ENCODE measurements at places on chromosomes 5 and 9.

DNA sequence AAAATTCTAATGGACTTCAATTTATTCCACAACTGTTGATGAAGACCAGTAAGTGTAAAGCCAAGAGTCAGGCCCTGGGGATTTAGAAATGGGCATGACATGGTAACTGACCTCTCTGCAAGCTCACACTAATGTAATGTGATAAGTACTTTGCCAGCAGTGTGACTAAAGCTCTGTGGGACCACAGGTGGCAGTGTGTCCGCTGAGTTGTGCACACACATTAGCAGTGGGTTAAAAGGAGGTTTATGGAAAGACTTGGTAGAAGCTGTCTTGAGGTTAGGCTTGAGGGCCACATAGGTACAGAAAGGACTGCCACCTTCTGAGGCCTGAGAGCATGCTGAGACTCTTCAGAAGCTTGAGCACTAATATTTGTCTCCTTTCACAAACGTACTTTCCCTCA is 67.6 kb downstream of the UBAP1 start:
- DNase-seq, result no peak

GRCh38 chr9:17402309-17402708 is 176.6 kb upstream of the SH3GL2 start:
- no peak for DNase-seq

DNA sequence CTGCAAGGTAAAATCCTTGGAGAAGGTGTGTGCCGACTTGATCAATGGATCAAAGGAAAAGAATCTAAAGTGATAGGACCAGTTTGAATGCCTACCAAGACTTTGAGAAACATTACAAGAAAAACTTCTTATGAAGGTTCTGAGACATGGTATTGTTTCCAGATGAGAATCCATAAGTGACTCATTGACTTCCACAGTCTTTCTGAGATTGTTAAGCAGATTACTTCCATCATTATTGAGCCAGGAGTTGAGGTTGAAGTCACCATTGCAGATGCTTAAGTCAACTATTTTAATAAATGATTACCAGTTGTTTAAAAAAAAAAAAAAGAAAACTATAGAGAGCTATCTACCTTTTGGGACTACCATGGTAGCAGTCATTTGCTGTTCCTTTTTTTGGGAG is 7.0 kb downstream of the LNPEP start:
- DNase-seq, result no peak

- DNase-seq, result no peak
These were observed 30.1 kb downstream of the GALNT10 start for GRCh38 chr5:154220625-154221024.

DNA sequence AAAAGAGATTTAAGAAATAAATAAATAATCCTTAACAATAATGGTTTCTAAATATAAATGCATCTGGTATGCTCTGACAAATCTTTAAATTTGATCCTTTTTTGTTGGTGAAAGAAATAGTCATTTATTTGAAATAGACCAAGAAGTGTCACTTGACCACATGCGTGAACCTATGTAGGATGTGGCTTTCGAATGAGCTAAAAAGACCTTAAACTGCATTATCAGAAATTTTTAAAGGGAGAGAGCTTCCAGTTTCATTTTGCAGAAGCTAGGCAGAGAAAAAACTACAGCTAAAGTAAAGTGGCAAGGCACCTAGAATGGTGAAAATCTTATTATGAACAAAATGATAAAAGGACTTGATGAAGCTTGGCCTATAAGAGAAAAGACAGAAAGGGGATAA is 309.2 kb upstream of the EFNA5 start:
- no peak for DNase-seq

DNA sequence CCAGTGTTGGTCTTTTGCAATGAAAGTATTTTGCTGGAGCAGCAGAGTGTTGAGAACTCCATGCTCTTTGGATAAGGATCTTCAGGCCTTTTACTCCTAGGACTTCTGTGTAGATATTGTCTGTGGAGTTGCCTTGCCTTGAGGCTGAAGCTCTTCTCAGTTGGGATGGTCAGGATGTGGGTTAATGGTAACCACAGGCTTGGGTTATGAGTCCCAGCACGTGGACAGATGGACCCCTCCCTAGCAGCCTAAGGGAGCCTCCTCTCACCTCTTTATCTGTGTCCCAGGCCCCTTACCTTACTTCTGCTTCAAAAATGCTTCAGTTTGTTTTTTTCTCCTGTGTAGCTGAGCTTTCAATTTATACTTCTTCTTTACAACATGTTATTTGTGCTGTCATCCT is 109.9 kb downstream of the MEGF10 start:
- DNase-seq, result no peak

- DNase-seq, result no peak
These were observed 337.1 kb upstream of the PANK3 start for GRCh38 chr5:168916266-168916665.

GRCh38 chr9:120490888-120491595 is 88.9 kb downstream of the CDK5RAP2 start:
- DNase-seq, result no peak

DNA sequence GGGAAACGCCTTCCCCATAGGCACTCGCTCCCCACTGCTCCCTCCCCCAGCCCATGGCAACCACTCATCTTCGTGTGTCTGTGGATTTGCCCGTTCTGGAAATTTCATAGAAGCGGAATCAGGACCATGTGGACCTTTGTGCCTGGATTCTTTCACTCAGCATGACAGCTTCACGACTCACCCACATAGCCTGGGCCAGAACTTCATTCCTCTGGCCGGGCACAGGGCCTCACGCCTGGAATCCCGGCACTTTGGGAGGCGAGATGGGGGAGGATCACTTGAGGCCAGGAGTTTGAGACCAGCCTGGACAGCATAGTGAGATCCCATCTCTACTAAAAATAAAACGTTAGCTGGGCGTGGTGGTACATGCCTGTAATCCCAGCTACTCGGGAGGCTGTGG is 12.1 kb upstream of the DIPK1B start:
- no peak for DNase-seq

GRCh38 chr9:81490605-81491331 is 198.6 kb downstream of the TLE1 start:
- no peak for DNase-seq

DNA sequence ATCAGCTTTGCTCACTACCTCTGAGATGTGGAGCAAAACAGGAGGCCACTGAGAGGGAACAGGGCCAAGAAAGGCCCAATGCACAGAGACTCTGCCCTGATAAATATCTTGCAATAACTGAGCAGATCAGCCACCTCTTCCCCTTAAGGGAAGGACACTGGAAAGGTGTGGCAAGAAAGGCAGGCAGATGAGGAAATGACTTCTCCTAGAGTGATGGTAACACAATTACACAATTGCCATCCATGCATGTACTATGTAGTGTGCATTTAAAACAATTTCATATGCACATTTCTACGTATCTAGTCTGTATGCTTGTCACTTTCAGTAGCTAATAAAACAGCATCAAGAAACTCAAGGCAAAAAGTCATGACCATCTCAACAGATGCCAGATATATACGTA is 322.5 kb downstream of the DRD1 start:
- DNase-seq, result no peak

DNA sequence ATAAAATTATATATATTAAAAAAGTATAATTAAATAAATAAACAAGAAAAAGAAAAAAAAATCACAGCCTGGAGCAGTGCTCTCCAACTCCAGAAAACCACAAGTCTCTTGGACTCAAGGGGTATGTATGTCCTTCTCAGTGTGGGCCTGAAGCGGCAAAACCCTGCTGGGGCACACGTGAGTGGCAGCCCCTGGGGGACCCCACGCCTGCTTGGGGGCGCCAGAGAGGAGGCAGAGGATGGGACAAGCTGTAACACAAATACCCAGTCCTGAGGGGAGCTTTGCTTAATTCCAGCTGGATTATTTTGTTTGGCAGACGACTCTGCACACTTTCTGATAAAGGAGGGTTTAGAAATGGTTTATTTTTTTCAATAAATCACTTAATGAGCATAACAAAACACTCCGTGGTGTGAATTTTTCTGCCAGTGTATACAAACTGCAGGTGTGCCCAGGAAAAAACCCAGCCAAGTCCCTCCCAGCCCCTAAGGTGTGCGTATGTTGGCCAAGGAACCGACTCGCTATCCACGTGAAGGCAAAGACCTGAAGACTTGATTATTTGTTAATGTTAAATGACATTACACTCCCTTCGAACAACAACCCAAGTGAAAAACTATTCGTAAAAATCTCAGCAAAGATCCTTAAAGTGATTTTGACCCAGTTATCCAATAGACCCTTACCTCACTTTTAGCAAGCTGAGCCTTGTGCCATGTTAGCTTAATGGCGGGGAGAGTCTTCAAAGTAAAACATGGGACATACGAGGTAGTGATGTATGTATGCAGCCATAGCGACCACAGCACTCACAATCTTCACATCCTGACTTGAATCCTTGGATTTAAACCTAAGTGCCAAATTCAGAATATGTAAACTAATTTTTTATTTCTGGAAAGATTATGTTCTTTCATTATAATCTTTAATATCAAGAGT is 32.9 kb downstream of the ANKH start:
- no peak for DNase-seq

DNA sequence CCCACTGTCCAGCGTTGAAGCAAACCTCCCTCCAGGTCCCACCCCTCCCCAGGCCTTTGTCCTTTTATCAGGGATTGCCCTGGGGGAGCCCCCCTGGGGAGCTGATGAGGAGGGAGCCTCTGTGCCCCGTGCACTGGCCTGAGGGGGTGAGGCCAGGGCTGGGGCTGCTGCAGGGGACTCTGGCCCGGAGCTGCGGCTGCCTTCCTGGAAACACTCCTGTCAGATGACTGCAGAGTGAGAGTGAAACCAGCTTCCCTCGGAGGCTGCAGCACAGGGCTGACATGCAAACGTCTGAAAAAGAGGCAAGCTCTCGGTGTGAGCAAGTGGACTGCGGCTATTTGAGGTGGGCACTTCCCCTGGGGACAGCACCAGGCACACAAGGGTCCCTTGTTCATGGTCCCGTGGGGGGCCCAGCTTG is 4.6 kb upstream of the TRAF2 start:
- peak; percentile 58 for DNase-seq

DNA sequence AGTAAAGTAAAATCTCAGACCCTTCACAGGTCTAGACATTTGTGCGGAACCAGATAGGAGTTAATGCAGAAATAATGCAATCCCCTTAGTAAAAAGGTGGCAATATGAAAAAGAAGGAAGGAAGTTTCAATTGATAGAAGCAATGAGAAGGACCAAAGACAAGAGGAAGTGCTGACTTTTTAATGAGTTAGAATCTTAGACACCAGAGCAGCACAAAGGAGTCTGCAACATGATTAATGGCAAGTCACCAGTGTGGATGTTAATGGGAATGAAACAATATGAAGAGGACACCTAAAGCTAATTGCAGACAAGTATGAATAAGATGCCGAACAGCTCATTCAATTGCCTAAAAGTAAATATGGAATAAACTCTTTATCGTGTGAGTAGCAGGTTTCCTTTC is 50.9 kb downstream of the MEGF9 start:
- no peak for DNase-seq

GRCh38 chr5:169646856-169647255 is 9.8 kb downstream of the DOCK2 start:
- DNase-seq, result no peak

Measured in stimulated activated CD4-positive, alpha-beta T cell treated with anti-CD3 and anti-CD28 coated beads, Interleukin-12 subunit alpha, Interleukin-12 subunit beta, amount 100 ng/mL, for 4 hours (primary cell).